Fibroblast of lung (primary cell): ENCODE measurements at places on chromosomes 1 and 21. TPM values are rescaled to one million over a fixed set of nuclear protein-coding genes. Genes with fewer than 3 reads are reported as not detected.
A peak's percentile ranks its signal among the peaks of the same experiment; 100 is the strongest.

IFI44L gene
- 2.1 TPM in 2 replicates for total RNA-seq

- peak; percentile 61 for DNase-seq
These were observed 29.6 kb downstream of the TSNAX start for GRCh38 chr1:231557898-231558707.

OR10Z1 gene
- under 0.01 TPM in 1 of 2 replicates, not detected in the other for total RNA-seq

DNA sequence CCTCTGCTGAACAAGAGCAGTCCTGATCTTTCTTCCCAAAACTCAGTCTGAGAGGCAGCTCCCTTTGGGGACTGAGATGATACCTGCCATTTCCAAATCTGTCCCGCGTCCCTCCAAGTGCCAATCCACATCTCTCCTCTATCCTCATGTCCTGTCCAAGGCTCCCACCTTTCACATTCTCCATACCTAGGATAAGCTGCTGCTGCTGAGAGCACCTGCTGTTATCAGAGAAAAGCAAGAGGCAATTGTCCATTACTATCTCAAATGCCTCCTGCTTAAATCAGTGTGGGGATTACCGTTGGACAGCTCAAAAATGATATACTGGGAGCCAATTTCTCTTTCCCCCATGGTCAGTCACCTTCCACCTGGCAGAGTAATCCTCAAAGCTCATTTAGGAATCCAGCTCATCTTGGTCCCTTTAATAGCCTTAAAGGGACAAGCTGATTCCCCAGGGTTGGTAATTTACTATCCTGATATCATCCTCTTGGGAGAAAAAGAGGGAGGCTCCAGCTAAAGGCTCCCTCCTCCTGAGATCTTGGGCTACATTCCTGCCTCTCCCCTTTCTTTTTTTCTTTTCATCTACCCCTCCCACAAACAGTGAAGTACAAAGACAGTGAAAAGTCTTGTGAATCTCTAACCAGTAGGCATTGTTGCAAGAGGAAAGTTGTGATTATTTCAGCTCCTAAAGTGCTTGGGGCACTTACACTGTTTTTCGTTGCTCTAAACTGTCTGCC, 278.1 kb upstream of the CAMK1G start:
- no peak for DNase-seq
